Brain pericyte (primary cell): ENCODE measurements at places on chromosomes 4 and X.

DNA sequence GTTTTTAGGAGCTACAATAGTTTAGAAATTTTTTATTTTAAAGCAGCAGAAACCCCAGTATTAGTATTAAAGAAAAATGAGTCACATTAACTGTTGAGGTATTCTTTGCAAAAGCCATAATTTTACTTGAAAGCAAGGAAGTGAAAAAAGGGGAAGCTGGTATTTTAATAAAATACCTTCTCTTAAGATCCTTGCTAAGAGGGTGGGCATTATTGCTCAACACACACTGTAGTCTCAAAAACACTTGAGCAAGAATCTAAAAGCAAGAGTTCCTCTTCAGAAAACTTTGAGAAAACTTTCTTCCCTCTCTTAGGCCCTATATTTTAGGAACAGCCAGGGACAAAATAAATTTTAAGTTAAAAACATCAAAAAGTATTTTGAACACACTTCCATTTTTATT is 259.4 kb upstream of the DIAPH2 start:
- no peak for DNase-seq

DNA sequence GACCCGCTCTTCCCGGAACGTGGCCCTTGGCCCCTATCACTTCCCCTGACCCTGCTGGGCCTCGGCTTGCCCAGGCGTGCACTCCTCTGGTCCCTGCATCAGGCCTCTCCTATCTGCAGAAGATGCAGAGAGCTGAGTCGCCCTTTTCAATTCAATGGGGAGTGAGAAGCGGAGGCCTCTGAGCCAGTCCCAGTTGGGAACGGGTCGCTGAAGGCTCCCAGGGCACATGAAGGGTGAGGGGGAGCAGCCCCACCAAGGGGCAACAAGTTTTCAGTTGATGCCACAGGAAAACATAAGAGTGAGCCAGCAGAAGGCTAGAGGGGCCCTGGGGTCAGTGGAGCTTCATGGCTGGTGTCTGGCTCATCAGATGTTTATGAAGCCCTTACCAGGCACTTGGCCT is 17.1 kb downstream of the PSAPL1 start:
- DNase-seq = no peak

GRCh38 chr4:82352825-82353366 is 20.9 kb downstream of the HNRNPD start:
- DNase-seq = no peak

GRCh38 chr4:13750594-13750993 is 123.1 kb upstream of the BOD1L1 start:
- DNase-seq = no peak

- no peak for DNase-seq
These were observed 119.6 kb downstream of the CHM start for GRCh38 chrX:85927740-85928139.

- DNase-seq = no peak
These were observed 121.2 kb upstream of the BANK1 start for GRCh38 chr4:101669138-101669831.

- DNase-seq = no peak
These were observed 74.0 kb upstream of the VMA21 start for GRCh38 chrX:151323054-151323453.

GRCh38 chrX:37350034-37350365 is 836 bp downstream of the PRRG1 start:
- no peak for DNase-seq

- DNase-seq = no peak
These were observed 28.1 kb downstream of the SLC25A43 start for GRCh38 chrX:119427024-119427794.

DNA sequence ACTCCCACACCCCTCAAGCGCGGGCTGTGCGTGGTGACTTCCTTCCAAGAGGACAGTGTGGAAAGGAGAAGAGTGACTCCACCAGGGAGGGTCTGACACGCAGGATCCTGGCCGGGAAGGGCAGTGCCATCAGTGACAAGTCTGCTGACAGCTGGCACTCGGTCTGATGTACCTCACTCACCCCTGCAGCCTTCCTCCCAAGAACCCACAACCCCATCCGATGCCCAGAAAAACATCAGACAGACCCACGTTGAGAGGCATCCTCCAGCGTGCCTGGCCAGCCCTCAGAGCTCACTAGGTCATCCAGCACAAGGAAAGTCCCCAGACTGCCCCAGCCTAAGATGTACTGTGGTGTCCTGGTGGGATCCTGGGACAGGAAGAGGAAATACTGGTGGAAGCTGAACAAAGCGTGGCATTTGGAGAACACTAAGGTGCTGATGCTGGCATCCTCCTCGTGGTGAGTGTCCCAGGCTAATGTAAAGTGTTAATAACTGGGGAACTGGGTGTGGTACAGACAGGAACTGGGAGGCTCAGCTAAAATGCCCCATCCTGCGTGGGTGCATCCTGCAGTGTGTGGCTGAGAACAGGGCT is 200.0 kb upstream of the PSAPL1 start:
- no peak for DNase-seq

DNA sequence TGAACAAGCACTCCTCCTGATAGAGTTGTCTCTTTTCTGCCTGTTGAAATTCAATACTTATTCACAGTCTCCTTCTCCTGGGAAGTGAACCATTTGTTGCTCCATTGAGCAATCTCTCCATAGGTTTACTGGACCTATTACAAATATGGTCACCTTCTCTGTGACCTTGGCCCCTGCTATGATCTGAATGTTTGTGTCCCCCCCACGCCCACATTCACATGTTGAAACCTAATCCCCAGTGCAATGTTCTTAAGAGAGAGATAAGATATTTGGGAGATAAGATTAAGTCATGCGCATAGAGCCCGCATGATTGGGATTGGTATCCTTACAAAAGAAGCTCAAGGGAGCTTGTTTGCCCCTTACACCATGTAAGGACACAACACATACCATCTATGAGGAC is 54.1 kb upstream of the GABRE start:
- no peak for DNase-seq

- DNase-seq = no peak
These were observed 102.3 kb upstream of the FAT1 start for GRCh38 chr4:186826006-186826405.

- no peak for DNase-seq
These were observed 95.9 kb upstream of the C1QTNF7 start for GRCh38 chr4:15331930-15332329.

DNA sequence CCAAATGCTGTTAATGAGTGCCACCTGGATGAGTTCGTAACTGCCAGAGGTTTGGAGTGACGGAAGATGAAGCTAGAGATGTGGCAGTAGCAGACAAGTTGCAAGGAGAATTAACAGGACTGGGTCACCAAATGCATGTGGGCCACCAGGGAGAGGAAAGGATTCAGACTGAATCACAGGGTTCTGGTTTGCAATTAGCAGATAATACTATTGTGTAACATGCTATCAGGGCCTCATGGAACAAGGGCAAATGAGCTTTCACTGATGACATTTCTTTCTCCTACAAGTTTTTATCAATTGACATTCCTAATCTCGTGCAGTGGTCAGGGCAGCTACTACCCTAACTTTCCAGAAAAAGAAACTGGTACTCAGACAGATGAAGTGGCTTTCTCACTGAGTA is 21.4 kb downstream of the GAB3 start:
- DNase-seq = no peak

DNA sequence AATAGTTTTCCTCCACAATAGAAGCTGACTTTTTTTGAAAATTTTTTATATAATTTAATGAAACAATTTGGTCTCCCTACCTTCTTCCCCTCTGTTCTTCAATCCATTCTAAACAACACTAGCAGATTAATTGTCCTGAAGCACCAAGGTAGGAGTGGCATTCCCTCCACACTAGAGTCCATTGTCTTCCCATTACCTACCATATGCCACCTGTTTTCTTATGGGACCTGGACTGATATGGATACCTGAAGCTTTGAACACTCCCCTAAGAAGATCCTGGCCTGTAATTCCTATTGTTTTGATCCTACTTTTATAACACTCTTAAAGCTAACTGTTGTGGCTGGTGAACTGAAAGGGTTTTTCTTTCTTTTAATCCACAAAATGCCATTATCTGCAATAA is 92.0 kb downstream of the APBB2 start:
- DNase-seq = no peak

DNA sequence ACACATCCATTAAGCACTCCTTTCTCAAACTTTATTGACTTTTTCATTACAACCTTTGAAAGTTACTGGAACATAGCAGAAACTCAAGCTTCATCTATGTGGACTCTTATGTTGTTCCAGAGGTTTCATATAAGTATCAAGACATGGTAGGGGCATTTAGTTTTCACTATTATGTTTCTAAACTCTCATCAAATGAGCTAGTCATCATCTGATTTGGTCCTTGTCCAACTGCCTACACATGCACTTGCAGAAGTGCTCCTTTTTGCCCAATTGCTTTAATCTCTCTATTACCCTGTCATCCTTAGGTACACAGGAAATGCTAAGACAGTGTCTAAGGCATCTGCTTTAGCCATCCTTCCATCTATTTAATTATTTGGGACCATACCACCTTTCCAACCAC is 42.2 kb upstream of the EPGN start:
- DNase-seq = no peak

DNA sequence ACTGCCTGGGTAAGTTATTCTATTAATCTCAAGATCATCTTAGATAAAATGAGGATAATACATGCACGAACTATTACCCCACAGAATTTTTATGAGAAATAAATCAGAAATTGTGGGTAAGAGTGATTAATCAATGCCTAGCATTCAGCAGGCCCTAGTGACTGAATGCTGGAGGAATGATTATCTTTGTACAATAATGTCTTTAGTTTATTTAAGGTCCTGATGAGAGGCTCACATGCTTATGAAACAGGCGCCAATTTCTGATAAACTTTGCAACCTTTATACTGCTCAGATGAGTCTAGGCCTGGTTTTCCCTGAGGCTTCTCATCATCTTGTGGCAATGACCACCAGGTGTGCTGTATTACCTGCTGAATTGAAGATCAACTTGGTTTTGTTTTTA is 27.8 kb upstream of the BMP2K start:
- DNase-seq = no peak

DNA sequence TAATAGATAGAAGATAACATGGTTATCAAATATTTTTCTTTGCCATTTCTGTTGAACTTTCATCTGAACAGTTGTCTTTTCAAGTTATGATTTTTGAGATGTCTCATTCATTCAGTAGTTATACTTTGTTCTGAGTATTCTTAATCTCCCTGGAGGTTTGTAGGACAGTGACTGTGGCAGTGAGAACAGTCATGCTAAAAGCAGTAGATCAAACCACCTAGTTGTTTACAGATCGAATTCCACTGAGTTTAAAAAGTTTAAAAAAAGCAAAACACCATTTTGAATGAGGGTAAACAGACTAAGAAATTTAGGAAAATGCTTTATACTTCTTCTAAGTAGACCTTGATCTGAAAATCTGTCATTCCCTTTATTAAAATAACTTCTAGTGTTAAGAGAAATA is 107.2 kb downstream of the CEP135 start:
- DNase-seq = no peak

DNA sequence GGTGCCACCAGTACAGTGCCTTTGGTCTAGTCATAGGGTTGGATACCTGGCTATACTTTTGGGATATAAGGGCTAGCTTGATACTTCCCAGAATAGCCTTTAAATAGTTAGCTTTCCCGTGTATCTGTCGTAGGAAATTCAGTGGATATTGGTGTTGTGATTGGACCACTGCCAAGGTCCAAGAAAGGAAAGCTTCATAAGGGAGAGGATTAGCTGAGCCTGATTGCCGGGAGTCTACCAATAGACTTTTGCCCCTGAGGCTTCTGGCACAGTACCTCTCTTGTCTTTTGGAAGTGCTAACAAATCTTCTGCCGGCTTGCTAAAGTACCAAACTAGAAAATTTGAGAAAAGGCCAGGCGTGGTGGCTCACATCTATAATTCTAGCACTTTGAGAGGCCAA is 350.6 kb downstream of the CHIC1 start:
- DNase-seq = peak; percentile 6

- DNase-seq = no peak
These were observed 1286.9 kb downstream of the ADGRL3 start for GRCh38 chr4:62487016-62487415.

DNA sequence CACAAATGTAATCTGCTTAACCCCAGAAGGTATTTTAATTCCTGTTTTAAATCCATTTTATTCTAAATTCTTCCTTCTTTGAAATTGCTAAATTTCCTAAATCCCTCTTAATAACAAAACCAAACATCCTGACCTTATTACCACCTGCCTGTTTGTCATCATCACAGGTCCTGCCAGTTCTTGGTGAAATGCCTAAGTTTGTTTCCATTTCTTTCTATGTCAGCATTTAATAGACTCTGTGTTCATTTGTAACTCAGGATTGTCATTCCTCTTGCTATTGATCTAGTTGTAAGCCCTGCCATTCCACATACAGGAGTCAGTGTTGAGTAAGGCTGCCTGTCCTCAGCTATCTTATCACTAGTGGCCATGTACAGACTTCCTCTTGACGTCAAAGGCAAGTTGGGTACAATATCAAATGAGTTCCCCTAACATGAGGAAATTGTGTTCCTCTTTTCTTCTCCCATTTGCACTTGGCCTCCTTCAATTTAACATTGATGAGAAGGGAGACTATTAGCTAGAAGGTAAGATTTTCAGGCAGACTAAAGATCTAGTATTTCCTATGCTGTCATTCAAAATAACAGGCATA is 440.1 kb downstream of the AFF2 start:
- no peak for DNase-seq

DNA sequence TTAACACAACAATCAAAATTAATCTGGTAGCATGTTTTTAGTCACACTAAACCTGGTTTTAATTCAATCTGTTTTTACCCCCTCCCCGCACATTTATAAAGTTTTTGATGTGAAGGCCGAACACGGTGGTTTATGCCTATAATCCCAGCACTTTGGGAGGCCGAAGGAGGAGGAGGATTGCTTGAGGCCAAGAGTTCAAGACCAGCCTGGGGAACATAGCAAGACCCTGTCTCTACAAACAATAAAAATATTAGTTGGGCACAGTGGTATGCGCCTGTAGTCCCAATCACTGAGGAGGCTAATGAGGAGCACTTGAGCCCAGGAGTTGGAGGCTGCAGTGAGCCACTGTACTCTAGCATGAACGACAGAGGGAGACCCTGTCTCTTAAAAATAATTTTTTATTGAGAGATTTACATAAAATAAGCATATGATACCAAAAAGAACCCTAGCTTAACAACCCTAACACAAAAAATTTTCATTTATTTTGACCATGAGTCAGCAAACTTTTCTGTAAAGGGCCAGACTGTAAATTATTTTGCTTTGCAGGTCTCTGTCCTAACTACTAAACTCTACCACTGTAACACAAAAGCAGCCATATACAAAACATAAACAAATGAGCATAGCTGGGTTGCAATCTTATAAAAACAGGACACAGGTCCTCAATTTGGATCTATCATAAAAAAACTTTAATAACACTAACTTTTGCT is 21.5 kb downstream of the HNRNPD start:
- DNase-seq = no peak

DNA sequence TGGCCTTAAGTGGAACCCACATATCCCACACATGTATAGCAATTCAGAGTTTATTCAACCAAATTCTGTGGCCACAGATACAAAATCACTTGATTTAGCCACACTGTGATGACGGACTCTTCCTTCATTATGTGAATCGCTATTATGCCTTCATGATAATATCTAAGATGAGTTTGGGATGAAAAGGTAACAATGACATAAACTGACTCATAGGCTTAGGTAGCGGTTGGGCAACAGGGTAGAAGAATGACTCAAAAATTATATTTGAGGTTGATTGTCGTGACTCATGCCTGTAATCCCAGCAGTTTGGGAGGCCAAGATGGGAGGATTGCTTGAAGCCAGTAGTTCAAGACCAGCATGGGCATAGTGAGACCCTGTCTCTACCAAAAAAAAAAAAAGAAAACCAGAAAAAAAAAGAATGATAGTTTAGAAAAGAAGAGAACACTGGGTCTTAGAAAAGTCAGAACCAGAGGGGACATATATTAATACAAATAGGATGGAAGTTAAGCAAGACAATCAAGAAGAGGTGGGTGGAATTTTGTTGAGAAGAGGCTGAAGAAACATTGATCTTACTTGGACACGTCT is 70.4 kb upstream of the USP9X start:
- no peak for DNase-seq
